ENCODE measurements at places on chromosomes 1 and 21.

GRCh38 chr1:8343464-8344001, 25.6 kb downstream of the SLC45A1 start:
- no peak for DNase-seq

DNA sequence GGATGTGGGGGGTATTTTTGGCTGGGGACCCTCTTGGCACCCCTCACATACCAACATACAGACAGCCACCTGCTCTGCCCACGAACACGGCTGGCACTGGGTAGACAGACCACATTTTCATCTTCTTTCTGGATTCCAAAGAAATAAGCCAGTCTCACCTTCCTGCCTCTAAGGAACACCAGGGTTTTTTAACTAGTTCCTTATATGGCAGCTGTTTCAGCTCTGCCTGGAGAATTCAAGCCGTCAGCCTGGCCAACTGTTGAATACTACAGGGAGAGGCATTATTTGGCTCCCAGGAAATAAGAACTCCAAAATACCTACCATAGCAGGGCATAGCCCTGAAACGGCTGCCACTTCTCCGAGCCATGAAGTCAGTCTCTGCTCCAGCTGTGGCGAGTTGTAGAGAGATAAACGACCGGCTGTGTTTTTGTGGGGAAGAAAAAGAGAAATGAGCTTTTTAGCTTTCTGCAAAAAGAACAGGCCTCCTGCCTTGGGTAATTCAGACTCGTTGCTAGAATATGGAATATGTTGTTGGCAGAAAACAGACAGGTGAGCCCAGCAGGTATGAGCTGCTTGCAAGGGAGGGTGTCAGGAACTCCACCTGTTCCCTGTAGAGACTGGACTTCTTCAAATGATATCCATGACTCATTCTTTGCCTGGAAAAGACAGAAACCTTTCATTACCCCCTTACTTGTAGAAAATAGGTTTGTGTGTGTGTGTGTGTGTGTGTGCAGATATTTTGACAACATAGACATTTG, 51.8 kb downstream of the MT1HL1 start:
- DNase-seq, result no peak

- DNase-seq, result no peak
These were observed 51.0 kb downstream of the GADD45A start for GRCh38 chr1:67735806-67736627.

GRCh38 chr21:33688353-33688752, 46.1 kb downstream of the ITSN1 start:
- DNase-seq, result no peak

- no peak for DNase-seq
These were observed 68.9 kb downstream of the LRRC8C start for GRCh38 chr1:89701746-89702241.

DNA sequence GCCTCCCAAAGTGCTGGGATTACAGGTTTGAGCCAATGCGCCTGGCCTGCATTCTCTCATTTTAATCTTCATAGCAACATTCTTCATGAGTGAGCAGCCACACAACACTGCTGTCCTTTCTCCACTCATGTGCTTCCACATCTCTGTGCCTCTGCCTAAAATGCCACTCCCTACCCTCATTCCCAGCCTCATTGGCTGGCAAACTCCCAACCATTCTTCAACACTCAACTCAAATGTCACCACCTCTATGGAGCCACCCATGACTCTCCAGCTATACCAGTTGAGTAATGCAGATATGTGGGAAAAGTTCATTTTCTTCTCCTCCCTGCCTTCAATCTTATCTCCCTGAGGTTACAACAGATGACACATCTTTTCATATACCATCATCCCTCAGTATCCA, 53.9 kb upstream of the ZC3H12A start:
- no peak for DNase-seq

GRCh38 chr1:29624320-29625083, 388.2 kb downstream of the PTPRU start:
- DNase-seq, result no peak

DNA sequence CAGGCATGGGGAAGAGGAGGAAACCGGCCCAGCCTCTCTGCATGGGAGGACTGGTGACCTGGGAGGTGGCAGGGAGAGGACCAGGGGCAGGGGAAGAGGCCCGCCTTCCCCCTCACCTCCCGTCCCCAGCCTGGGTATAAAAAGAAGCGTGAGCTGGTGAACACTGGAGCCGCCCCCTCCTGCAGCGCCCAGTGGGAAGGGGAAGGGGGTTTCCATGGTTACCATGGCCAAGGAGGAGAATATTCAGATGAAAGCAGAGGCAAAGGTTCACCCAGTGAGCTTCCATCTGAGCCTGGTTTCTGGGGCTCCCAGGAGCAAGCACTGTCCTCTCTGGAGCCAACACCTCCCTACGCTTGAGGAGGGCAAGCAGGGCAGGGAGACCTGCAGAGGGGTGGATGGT, 54.9 kb downstream of the ACOT7 start:
- no peak for DNase-seq

GRCh38 chr1:113617438-113618141, 141.7 kb downstream of the PHTF1 start:
- no peak for DNase-seq

- DNase-seq, result no peak
These were observed 195.3 kb upstream of the APP start for GRCh38 chr21:26365849-26366248.

GRCh38 chr21:36263797-36264196, 56.2 kb upstream of the MORC3 start:
- no peak for DNase-seq

GRCh38 chr1:94463765-94464330, 45.7 kb downstream of the ABCD3 start:
- peak; percentile 59 for DNase-seq

GRCh38 chr1:168161459-168161858, 17.3 kb upstream of the TIPRL start:
- DNase-seq, result no peak

DNA sequence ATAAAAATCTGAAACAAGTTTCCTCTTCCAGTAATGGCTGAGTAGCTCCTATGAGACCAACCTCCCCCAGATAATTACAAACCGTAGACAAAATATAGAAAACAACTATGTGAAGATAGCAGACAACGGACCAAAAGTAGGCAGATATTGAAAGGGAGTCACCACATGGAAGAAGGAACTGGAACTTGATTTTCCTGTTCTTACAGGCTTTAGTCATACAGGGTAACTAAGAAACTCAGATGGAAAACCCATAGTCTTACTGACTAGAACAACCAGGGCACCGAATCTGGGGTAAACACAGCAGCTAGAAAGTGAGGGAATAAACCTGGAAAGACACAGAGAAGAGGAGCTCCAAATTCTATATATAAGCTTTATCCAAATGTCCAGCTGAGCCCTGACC, 26.0 kb downstream of the LMX1A start:
- DNase-seq, result no peak

- no peak for DNase-seq
These were observed 448.2 kb downstream of the BRINP3 start for GRCh38 chr1:190029441-190029840.

GRCh38 chr1:190904091-190904695, 426.5 kb upstream of the BRINP3 start:
- no peak for DNase-seq
